ENCODE measurements at places on chromosomes 7 and 10.

DNA sequence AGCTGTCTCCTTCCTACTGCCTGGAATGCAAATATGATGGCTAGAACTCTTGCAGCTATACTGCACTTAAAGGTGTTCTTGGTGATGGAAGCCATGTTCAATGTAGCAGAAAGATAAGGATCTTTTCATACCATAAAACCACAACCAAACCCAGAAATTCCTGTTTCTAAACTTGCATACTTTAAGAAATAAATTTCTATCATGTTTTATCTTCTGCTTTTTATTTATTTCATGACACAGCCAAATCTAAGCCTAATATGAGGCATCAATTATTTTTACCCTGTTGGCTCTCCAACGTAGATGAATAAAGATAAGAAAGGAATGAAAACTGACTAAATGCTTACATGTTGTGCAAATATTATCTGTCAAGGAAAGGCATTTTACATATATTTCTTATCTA is 224.1 kb downstream of the DOCK4 start:
- no peak for DNase-seq

GRCh38 chr7:44631458-44632115 is 25.2 kb downstream of the OGDH start:
- no peak for DNase-seq

GRCh38 chr10:130301021-130301892 is 165.1 kb downstream of the GLRX3 start:
- DNase-seq: no peak

GRCh38 chr10:11161096-11161495 is 143.4 kb downstream of the CELF2 start:
- no peak for DNase-seq

GRCh38 chr10:23158370-23158769 is 33.7 kb upstream of the PTF1A start:
- peak; percentile 48 for DNase-seq

GRCh38 chr10:15754937-15755336 is 35.2 kb upstream of the ITGA8 start:
- no peak for DNase-seq

- no peak for DNase-seq
Observed at GRCh38 chr7:98753989-98754479, 115.8 kb downstream of the TMEM130 start.

GRCh38 chr7:7701527-7701926 is 16.9 kb downstream of the RPA3 start:
- DNase-seq: no peak

GRCh38 chr7:92785923-92786322 is 50.5 kb downstream of the CDK6 start:
- no peak for DNase-seq

- DNase-seq: no peak
Observed at GRCh38 chr7:90594751-90595317, 1.3 kb upstream of the CDK14 start.

DNA sequence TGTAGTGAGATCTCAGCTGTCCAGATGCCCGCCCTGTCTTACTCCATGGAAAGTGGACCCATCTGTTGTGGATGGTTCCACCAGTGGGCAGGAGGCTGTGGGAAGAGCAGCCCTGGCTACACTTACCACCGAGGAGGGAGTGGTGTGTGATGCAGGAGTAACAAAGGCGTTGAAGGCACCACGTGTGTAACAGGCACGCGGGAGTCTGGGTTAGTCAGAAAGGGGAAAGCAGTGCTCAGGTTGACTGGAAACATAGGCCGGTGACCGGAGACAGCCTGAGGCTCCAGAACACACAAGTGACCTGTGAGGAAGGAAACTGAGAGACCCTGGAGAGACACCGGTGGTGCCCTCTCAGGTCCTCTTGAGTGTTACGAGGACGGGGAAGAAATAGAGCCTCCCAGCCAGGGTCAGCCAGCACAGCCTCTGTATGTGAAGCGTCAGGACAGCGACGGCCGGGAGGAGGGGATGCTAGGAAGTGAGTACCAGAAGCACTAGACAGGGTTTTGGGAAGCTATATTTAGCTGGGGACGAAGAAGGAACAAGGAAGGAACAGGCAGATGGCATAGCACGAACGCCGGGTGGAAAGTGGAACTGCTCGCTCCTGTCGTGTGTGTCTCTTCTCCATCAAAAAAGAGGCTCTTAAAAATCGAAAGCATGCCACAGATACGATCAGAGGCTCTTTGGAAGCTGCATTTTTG is 51.7 kb downstream of the DAGLB start:
- no peak for DNase-seq

DNA sequence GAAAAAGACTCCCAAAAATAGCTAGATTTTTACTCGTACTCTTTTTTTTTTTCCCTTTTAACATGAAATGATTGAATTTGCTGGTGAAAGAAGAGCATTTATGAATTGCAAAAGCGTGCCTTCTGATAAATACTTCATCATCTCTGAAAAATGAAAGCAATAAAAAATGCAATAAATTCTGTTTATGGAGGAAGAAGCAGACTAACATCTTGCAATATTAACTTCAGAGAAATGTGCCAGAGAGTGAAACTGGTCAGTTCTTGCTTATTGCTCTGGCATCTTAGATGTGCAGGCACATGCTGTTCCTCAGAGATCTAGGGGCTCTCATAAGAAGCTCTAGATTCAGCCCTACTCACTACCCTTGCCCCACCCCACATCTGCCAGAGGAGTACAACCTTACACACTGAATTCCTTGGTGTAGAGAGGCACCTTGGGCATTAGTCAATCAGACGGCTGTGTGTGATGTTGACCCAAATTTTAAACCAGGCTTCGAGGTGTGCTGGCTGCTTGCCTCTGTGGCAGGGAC is 891.1 kb upstream of the GHITM start:
- DNase-seq: no peak

- no peak for DNase-seq
Observed at GRCh38 chr10:73559590-73559989, 31.6 kb downstream of the USP54 start.

DNA sequence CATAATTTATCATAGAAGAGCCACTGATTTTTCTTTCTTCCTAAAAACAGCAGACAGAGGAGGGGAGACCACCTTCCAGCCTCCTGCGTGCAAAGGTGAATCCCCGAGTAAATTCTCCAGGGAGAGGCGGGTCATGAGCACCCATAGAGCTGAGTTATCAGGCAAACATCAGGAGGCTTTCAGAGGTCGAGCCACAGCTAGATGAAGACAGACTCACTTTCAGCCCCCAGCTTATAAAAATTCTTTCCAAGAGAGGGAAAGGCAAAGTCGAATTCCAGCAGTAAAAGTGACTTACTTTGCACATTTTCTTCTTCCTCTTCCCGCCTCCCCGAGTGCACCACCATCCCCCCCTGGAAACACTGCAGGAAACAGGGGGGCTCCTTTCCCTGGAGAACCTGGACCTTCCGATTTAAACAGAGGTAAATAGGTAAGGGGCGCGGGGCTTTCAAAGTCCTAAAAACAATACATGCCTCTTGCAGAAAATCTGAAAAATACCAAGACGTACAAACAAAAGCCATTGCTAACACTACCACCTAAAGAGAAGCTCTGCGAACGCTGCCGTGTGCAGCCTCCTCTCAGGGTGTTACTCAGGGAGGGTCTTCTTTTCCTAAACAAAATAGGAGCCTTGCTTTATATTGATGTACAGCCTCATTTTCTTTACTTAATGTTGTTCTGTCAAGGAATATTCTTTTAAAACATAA is 163.8 kb downstream of the SVIL start:
- DNase-seq: no peak

DNA sequence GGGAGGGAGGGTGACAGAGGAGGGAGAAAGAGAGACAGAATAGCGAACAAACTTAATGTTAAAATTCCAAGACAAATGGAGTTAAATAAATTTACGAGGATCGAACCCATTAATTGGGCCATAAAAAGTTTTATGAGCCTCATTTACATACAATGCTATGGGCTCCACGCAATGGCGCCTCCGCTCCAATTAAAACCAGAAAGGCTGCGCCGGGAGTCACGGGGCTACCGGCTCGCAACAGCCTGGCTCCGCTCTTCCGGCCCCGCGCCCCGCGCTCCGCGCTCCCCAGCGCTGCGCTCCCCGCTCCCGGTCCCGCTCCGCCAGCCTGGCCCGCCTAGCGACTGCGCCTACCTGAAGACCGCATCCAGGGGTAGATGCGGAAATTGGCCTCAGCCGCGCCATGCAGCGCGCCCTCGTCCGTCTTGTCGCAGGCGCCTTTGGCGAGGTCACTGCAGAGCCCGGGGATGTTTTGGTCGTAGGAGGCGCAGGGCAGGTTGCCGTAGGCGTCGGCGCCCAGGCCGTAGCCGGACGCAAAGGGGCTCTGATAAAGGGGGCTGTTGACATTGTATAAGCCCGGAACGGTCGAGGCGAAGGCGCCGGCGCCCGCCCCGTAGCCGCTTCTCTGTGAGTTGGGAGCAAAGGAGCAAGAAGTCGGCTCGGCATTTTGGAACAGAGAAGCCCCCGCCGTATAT is 513 bp downstream of the HOXA7 start:
- DNase-seq: peak; percentile 56

- no peak for DNase-seq
Observed at GRCh38 chr10:128642502-128642901, 516.3 kb upstream of the MKI67 start.

- DNase-seq: no peak
Observed at GRCh38 chr7:157271315-157271990, 65.4 kb upstream of the DNAJB6 start.

DNA sequence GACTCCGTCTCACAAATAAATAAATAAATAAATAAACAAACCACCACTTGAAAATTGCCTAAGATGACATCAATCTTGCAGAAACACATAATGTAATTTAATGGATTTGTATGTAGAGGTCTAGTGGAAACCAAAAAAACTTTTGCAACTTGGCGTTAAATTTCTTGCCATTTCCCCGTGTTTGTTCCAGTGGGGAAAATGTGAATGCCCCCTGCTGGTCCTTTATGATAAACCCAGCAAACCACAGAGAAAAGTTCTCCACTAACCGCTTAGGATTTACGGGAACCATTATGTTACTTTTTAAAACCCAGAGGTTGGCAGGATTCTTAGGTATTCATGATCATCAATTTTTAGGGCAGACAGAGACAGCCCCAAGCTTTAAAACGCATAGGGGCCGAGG is 32.5 kb downstream of the LAMB4 start:
- DNase-seq: peak; percentile 68

GRCh38 chr7:30556840-30557239 is 37.8 kb upstream of the GARS1 start:
- no peak for DNase-seq

- DNase-seq: no peak
Observed at GRCh38 chr10:10492420-10492819, 525.3 kb upstream of the CELF2 start.
